ENCODE measurements at places on chromosomes 1 and 21. TPM values are rescaled to one million over a fixed set of nuclear protein-coding genes. Genes with fewer than 3 reads are reported as not detected.

KRTAP23-1 gene
- not detected for total RNA-seq

SELL gene
- 331 TPM for total RNA-seq

CFHR4 gene
- not detected for total RNA-seq

- no peak for DNase-seq
These were observed 157.5 kb upstream of the CD34 start for GRCh38 chr1:208068407-208068806.

DNA sequence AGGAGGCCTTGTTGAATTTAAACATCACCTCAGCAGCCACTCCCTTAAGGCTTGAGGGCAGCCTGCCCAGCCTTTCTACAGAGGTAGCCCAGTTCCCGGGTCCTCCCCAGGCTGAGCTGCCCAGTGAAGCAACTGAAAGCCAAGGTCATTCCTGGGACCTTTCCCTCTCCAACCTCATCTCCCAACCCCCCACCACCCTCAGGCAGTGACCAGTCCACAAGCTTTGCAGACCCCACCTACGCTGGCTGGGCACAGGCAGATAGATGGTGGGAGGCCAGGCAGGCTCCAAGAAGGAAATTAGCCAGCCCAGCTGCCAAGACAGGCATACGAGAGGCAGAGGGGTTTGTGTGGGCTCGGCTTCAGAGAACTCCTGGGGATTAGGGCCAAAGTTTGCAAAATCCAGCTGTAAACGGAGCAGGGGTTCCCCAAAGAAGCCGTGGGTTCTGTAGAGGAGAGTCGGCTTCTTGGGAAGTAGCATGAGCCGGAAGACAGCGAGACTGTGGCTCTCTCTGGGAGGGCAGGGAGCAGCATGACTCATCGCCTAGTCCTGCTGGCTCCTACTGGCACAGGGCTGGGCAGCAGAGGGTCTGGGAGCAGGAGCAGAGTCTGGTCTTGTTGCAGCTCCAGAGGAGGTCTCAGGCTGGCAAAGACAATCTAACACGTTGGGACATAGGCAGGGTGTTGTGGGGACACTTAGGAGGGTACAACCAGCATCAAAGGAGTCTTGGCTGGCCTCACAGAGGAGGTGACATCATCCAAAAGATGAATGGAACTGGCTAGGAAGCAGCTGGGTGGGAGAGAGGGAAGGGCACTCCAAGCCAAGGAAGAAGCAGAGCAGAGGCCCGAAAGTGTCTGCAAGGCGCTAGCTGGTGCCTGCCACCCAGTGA, 2.8 kb upstream of the ZC3H12A start:
- no peak for DNase-seq

DNA sequence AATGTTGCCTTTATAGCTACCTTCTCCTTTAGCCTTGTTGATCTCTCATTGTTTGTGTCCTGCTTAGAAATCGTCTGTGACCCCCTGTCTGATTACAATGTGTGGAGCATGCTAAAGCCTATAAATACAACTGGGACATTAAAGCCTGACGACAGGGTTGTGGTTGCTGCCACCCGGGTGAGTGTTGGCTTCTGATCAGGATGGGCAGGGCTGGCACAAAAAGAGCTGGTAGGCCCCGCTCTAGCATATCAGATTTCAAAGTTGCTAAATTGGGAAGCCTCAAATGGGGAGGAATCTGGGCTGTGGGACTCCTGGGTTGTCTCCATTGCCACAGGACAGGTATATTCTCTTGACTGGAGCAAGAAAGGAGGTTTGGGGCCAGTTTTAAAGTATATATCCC, 8.4 kb downstream of the NCSTN start:
- DNase-seq, result no peak

GRCh38 chr21:15363921-15364320, 299.1 kb upstream of the NRIP1 start:
- no peak for DNase-seq

DNA sequence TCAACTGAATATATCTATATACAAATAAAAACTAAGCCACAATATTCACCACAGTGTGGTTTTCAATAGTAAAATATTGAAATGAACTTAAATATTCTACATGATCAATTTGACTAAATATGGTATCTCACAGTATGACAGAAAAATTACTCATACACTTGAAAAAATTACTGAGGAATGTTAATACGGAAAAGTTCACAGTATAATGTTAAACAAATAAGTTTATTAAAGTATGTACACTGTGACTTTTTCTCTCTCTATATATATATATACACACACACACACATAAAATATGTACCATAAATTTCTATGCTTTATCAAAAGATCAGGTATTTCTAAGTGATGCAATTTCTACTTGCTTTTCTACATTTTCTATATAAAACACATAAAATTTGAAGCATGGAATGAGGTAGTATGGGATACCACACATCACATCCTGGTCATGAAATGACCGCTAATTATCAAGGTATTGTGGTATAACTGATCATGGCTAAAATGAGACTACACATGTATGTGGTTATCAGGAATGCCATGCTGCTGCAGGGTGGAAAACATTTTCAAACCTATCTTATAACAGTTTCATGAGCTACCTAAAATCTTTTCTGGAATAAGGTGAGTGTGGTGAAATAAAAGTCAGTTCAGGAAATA, 102.3 kb downstream of the CDC42BPA start:
- no peak for DNase-seq

GRCh38 chr1:1308756-1309250, 406 bp downstream of the PUSL1 start:
- DNase-seq, result no peak

DNA sequence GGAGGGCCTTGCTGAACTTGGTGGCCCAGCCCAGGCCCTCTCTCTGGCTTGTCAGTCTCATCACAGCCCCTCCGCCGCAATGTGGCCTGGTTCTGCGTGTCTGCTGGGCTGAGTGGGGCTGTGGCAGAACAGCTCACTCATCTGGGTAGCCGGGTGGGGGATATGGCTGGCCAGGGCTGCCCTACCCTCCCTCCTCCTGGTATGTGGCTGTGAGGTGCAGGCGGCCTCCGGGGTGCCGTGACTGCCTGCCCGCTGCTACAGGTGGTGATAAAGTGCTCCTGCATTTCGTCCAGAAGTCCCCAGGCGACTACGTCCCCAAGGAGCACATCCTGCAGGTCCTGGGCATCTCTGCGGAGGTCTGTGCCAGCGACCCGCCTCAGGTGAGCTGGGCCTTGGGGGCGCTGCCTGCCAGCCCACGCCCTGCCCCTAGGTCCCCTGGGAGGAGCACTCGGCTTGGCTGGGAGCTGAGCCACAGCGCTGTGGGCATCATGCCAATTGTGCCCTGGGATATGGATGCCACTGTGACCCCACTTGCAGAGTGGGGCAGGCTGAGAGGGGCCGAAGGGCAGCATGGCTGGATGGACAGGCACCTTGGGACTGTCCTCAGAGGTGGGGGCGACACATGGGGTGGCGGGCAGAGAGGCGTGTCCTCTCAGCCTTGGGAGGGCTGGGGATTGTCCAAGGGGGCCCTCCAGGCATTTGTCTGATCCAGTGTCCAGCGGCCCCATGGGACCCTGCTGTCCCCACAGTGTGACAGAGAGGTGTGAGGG, 2.3 kb downstream of the PRXL2B start:
- DNase-seq, result no peak

DNA sequence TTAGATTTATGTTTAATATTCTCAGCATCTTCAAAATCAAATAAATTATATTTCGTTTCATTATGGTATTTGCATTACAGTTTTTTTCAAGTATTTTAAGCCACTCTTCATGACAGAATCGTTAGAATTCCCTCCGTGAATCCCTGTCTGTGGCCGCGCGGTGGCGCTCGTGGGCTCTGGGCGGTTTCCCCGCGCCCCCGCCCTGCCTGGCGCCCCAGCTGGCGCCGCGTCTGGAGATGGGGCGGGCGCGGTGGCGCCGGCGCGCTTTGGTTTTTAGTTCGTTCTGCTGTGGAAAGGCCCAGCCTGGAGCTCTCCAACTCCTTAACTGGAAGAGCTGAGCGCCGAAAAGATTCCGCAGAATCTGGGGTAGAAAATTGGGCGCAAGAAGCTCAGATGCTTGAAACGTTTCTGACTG, 25.7 kb downstream of the PRMT2 start:
- peak; percentile 60 for DNase-seq

- DNase-seq, result no peak
These were observed 5.2 kb downstream of the PPFIA4 start for GRCh38 chr1:203031467-203031866.

GRCh38 chr1:119294199-119294598, 74.4 kb upstream of the HAO2 start:
- DNase-seq, result no peak
